WTC11 (cell line): ENCODE measurements at places on chromosomes 6 and 20. TPM values are rescaled to one million over a fixed set of nuclear protein-coding genes. Genes with fewer than 3 reads are reported as not detected.

The CARMIL1 gene
- 35.1 to 37.6 TPM (median 36.2 TPM) in 3 replicates for total RNA-seq

The SIRPB2 gene
- total RNA-seq, result not detected in 3 replicates

The C4A gene
- total RNA-seq, result 3.8 to 5.2 TPM (median 4.2 TPM) in 3 replicates

The SIRPB1 gene
- total RNA-seq, result 0.11 TPM in 1 of 3 replicates, not detected in the others

The PACRG gene
- 0.44 TPM in 2 of 3 replicates, not detected in the other for total RNA-seq

The SRSF12 gene
- total RNA-seq, result 3.8 to 4.0 TPM (median 3.8 TPM) in 3 replicates

The CASS4 gene
- total RNA-seq, result 0.11 to 0.14 TPM (median 0.13 TPM) in 3 replicates

The THBD gene
- total RNA-seq, result 0.34 to 1.0 TPM (median 0.92 TPM) in 3 replicates

The SLC35D3 gene
- total RNA-seq, result 0.37 to 0.78 TPM (median 0.39 TPM) in 3 replicates
